Activated CD4-positive, alpha-beta T cell treated with anti-CD3 and anti-CD28 coated beads, Interleukin-2, amount 10 ng/mL, durations not matched to agents 24 days and 14 days (primary cell): ENCODE measurements at places on chromosomes 1 and 21. TPM values are rescaled to one million over a fixed set of nuclear protein-coding genes. Genes with fewer than 3 reads are reported as not detected.

The TDRD10 gene
- not detected in 2 replicates for total RNA-seq

The ZNF683 gene
- not detected in 2 replicates for total RNA-seq

- no peaks in the 10 kb centered on the region for H3K27me3 ChIP-seq
- no peak overlapping the region for H3K4me3 ChIP-seq
- peaks cover 2% of the 10 kb centered on the region for H3K4me1 ChIP-seq
- no peak for DNase-seq
Measured at GRCh38 chr21:44431300-44431699, 24.0 kb upstream of the LRRC3 start.

DNA sequence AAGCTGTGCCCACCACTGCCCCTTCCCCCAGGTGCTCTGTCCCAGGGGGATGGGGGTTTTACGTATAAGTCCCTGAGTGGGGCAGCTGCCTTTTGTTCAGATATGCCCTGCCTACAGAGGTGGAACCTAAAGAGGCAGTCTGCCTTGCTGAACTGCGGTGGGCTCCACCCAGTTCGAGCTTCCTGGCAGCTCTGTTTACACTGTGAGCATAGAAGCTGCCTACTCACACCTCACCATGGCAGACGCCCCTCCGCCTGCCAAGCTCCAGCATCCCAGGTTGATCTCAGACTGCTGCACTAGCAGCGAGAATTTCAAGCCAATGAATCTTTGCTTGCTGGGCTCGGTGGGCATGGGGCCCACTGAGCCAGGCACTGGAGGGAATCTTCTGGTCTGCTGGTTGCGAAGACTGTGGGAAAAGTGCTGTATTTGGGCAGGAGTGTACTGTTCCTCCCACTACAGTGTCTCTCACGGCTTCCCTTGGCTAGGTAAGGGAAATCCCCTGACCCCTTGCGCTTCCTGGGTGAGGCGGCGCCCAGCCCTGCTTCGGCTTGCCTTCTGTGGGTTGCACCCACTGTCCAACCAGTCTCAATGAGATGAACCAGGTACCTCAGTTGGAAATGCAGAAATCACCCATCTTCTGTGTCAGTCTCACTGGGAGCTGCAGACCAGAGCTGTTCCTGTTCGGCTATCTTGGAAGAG is 17.6 kb upstream of the RWDD3 start:
- H3K27ac ChIP-seq: no peak overlapping the region
- H3K27me3 ChIP-seq: peaks cover 2% of the 10 kb centered on the region
- no peak for DNase-seq
- H3K4me1 ChIP-seq: no peaks in the 10 kb centered on the region
- H3K36me3 ChIP-seq: no peaks in the 10 kb centered on the region

The SHISAL2A gene
- total RNA-seq: 4.8 and 5.0 TPM in 2 replicates

The TAS1R1 gene
- not detected in 2 replicates for total RNA-seq

DNA sequence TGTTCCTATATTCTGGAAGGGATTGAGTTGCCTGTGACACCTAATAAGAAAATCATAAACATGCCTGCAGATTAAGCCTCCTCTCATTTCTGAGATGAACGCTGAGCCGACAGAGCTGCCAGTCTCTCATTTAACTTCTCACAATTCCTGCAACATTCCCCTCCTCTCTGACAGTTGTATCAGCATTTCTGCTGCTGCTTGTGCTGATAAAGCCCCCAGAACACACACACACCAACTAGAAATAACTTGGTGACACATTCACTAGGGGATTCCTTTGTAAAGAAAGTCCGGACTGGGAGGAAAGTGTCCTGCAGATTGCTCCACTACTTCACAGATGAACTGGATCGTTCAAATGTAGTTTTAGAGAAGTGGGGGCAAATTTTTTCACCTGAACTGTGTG is 437.3 kb downstream of the PLA2G4A start:
- H3K36me3 ChIP-seq: no peaks in the 10 kb centered on the region
- no peak for DNase-seq
- H3K27ac ChIP-seq: no peak overlapping the region
- no peaks in the 10 kb centered on the region for H3K27me3 ChIP-seq
- H3K4me1 ChIP-seq: no peaks in the 10 kb centered on the region

The HSPA6 gene
- total RNA-seq: 0.91 and 1.2 TPM in 2 replicates

The ST6GALNAC3 gene
- 0.28 TPM in 1 of 2 replicates, not detected in the other for total RNA-seq

The CLCNKB gene
- total RNA-seq: not detected in 2 replicates

GRCh38 chr1:100253552-100253951 is 3.9 kb upstream of the DBT start:
- DNase-seq: no peak
- H3K4me3 ChIP-seq: no peak overlapping the region
- peaks cover 4% of the 10 kb centered on the region for H3K4me1 ChIP-seq
- H3K27me3 ChIP-seq: peaks cover 15% of the 10 kb centered on the region
- no peaks in the 10 kb centered on the region for H3K36me3 ChIP-seq
- H3K27ac ChIP-seq: no peak overlapping the region

The CHAF1B gene
- total RNA-seq: 33.4 and 36.5 TPM in 2 replicates

GRCh38 chr1:184956999-184957700 is 17.2 kb downstream of the NIBAN1 start:
- H3K4me3 ChIP-seq: no peak overlapping the region
- no peak overlapping the region for H3K27ac ChIP-seq
- H3K27me3 ChIP-seq: peaks cover 2% of the 10 kb centered on the region
- peaks cover 16% of the 10 kb centered on the region for H3K4me1 ChIP-seq
- H3K36me3 ChIP-seq: peaks cover 3% of the 10 kb centered on the region

DNA sequence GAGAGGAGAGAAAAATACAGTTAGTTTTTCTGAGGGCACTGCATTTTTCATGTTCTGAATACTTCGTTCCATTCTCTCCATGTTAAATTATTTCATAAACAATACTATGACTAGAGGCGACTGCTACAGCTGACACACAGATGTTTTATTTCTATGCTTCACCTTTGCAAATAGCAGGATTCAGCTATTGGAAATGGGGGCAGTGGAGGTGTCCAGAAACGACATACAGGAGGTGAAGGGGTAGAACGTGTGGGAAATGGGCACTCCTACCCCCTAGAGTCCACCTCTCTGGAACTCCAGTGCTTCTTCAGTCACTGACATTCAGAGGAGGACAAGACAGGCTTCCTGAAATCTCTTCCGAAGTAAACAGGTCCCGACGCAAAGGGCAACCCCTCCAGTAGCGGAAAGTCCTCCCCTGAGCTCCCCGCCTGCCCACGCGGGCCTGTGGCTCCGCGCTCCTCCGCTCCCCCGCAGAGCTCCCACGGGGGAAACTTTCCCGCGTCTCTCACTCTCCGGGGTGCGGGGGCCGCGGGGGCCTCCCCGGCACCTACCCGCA is 480 bp downstream of the DPYD start:
- peak overlapping the region; percentile 98 for H3K27ac ChIP-seq
- peaks cover 42% of the 10 kb centered on the region for H3K4me1 ChIP-seq
- peaks cover 6% of the 10 kb centered on the region for H3K36me3 ChIP-seq
- peak overlapping the region; percentile 93 for H3K4me3 ChIP-seq
- DNase-seq: no peak

DNA sequence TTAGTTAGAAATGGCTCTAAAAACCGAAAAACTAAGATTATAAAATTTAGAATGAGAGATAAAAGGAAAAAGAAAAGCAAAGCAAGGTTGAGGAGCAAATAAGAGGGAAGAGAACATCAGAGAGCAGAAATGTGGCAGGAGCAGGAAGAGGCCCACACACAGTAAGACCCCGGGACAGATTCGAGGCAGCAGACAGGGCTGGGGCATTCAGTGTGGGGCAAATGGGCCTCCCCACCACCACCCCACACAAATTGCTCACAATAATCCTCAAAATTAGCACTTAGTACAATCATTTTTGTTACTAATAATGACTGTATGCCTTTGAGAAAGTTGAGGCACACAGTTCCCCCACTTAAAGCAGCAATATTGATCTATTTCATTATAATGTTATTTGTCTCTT is 17.1 kb upstream of the SLC44A3 start:
- no peaks in the 10 kb centered on the region for H3K36me3 ChIP-seq
- H3K4me1 ChIP-seq: peaks cover 12% of the 10 kb centered on the region
- peaks cover 2% of the 10 kb centered on the region for H3K27me3 ChIP-seq
- H3K27ac ChIP-seq: no peak overlapping the region

The KCNJ15 gene
- total RNA-seq: 2.0 and 2.3 TPM in 2 replicates

DNA sequence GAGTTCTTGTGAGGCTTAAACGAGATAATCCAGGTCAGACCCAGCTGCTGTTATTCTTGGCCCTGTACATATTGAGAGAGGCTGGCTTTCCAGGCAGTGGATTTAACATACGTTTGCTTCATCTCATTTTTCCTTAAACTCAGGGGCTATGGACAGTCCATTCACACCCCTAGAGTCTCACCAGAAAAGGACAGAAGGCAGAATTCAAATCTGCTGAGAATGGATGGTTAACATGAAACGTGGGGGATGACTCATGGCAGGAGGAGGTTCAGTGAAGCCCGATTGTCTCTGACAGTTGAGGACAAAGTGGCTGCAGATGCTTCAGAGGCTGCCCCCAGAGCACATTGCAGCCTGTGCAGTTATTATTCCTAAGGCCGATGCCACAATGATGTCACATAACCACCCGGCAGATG is 39.5 kb downstream of the TGFB2 start:
- no peak overlapping the region for H3K4me3 ChIP-seq
- H3K27ac ChIP-seq: no peak overlapping the region
- no peaks in the 10 kb centered on the region for H3K4me1 ChIP-seq
- no peak for DNase-seq
- no peaks in the 10 kb centered on the region for H3K36me3 ChIP-seq

GRCh38 chr21:38957575-38958322 is 152.0 kb downstream of the ETS2 start:
- H3K27me3 ChIP-seq: no peaks in the 10 kb centered on the region
- H3K27ac ChIP-seq: peak overlapping the region; percentile 50
- H3K4me1 ChIP-seq: peaks cover 29% of the 10 kb centered on the region
- DNase-seq: no peak
- H3K4me3 ChIP-seq: no peak overlapping the region

GRCh38 chr1:75967719-75968118 is 35.5 kb upstream of the ASB17 start:
- H3K27me3 ChIP-seq: peaks cover 2% of the 10 kb centered on the region
- DNase-seq: no peak
- H3K4me1 ChIP-seq: no peaks in the 10 kb centered on the region

GRCh38 chr1:39381839-39382238 is 109.6 kb upstream of the BMP8A start:
- H3K4me1 ChIP-seq: no peaks in the 10 kb centered on the region
- peaks cover 48% of the 10 kb centered on the region for H3K36me3 ChIP-seq
- no peaks in the 10 kb centered on the region for H3K27me3 ChIP-seq
- DNase-seq: no peak
- H3K4me3 ChIP-seq: no peak overlapping the region

- H3K27me3 ChIP-seq: peaks cover 17% of the 10 kb centered on the region
- H3K4me3 ChIP-seq: no peak overlapping the region
- DNase-seq: no peak
- H3K4me1 ChIP-seq: no peaks in the 10 kb centered on the region
- no peak overlapping the region for H3K27ac ChIP-seq
Measured at GRCh38 chr1:85374160-85374559, 90.8 kb downstream of the DDAH1 start.

DNA sequence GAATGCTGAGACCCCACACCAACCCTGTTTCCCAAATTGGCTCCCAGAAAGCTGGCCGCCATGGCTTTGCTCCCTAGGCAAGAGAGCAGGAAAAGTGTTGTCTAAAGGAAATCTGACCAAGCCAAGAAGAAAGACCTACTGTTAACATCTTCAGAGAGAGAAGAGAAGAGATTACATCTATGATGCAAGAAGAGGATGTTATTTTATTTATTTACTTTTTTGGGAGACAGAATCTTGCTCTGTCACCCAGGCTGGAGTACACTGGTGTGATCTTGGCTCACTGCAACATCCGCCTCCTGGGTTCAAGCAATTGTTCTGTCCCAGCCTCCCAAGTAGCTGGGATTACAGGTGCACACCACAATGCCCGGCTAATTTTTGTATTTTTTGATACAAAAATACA is 21.7 kb downstream of the HMGN2 start:
- H3K27ac ChIP-seq: no peak overlapping the region
- no peak for DNase-seq
- H3K36me3 ChIP-seq: no peaks in the 10 kb centered on the region

The FCER1G gene
- 0.63 TPM in 1 of 2 replicates, not detected in the other for total RNA-seq

The NTNG1 gene
- not detected in 2 replicates for total RNA-seq

- peaks cover 35% of the 10 kb centered on the region for H3K27me3 ChIP-seq
- H3K4me1 ChIP-seq: no peaks in the 10 kb centered on the region
- no peak overlapping the region for H3K4me3 ChIP-seq
- H3K36me3 ChIP-seq: no peaks in the 10 kb centered on the region
- no peak for DNase-seq
- no peak overlapping the region for H3K27ac ChIP-seq
Measured at GRCh38 chr1:62317021-62317768, 2.0 kb downstream of the KANK4 start.

DNA sequence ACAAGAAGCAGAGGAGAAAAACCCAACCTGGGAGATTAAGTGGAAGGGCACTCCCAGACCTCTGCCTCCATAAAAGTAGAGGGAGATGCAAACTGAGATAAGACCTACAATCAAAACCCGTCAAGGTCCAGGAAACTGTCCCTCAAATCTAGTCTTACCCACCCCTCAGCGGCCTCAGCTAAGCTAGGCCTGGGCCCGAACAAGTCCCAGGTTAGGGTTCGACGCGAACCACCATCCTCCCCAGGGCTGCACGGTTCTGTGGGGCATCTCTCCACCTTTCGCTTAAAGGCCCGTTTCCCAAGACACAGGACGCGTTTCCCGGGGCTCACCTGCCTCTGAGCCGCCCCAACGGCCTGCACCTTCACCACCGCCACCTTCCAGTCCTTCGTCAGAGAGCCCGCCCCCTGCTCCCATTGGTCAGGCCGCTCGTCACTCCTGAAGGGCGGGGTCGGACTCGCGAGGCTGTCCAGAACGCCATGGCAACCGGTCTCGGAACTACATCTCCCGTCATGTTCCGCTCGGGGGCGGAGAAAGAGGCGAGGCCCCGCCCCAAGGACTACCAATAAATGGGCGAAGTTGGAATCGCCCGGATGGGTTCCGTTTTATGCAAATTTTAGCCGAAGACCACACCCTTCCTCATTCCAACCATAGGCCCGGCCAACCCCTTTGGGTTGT is at the start of gene CRYZL1:
CRYZL1 (minus strand) TSS at position 390 of the 675 bp plus-strand sequence. CDS start 10,190 bp downstream, outside the sequence.
- peaks cover 27% of the 10 kb centered on the region for H3K27me3 ChIP-seq
- peaks cover 20% of the 10 kb centered on the region for H3K4me1 ChIP-seq
- H3K36me3 ChIP-seq: peaks cover 6% of the 10 kb centered on the region
- DNase-seq: peak; percentile 100
- peak within 1 kb of the TSS; percentile 94 for H3K27ac ChIP-seq

- H3K4me1 ChIP-seq: peaks cover 7% of the 10 kb centered on the region
- peak overlapping the region; percentile 69 for H3K27ac ChIP-seq
- no peak overlapping the region for H3K4me3 ChIP-seq
Measured at GRCh38 chr21:25934771-25935224, 200.0 kb downstream of the GABPA start.

The SLAMF9 gene
- not detected in 2 replicates for total RNA-seq

The ALX3 gene
- total RNA-seq: not detected in 2 replicates

The THEMIS2 gene
- total RNA-seq: 24.5 and 27.7 TPM in 2 replicates

The TESK2 gene
- total RNA-seq: 1.7 and 2.6 TPM in 2 replicates

The LPAR3 gene
- 0.19 and 0.21 TPM in 2 replicates for total RNA-seq

The HOOK1 gene
- 1.6 and 2.1 TPM in 2 replicates for total RNA-seq

The HMCN1 gene
- total RNA-seq: not detected in 2 replicates

GRCh38 chr1:158901623-158902022 is 29.7 kb upstream of the PYHIN1 start:
- no peak for DNase-seq
- H3K27ac ChIP-seq: no peak overlapping the region
- peaks cover 26% of the 10 kb centered on the region for H3K27me3 ChIP-seq

The PM20D1 gene
- total RNA-seq: 0.16 and 0.71 TPM in 2 replicates

- H3K36me3 ChIP-seq: no peaks in the 10 kb centered on the region
- no peak overlapping the region for H3K4me3 ChIP-seq
- peaks cover 15% of the 10 kb centered on the region for H3K27me3 ChIP-seq
- no peaks in the 10 kb centered on the region for H3K4me1 ChIP-seq
- H3K27ac ChIP-seq: no peak overlapping the region
- no peak for DNase-seq
Measured at GRCh38 chr1:18614069-18614735, 16.4 kb upstream of the PAX7 start.

The HCN3 gene
- total RNA-seq: 3.2 and 3.8 TPM in 2 replicates
